ENCODE measurements at places on chromosomes 16 and 17. TPM values are rescaled to one million over a fixed set of nuclear protein-coding genes. Genes with fewer than 3 reads are reported as not detected.
A peak's percentile ranks its signal among the peaks of the same experiment; 100 is the strongest.

Gene SLC5A2
- not detected for polyA plus RNA-seq

Gene TBC1D3G
- polyA plus RNA-seq = not detected

Gene CLDN7
- not detected for polyA plus RNA-seq

Gene TBX2
- not detected for polyA plus RNA-seq

Gene KRTAP4-1
- not detected for polyA plus RNA-seq

Gene CA5A
- not detected for polyA plus RNA-seq

GRCh38 chr17:70104791-70105523, 29.9 kb downstream of the KCNJ16 start:
- no peak for DNase-seq

DNA sequence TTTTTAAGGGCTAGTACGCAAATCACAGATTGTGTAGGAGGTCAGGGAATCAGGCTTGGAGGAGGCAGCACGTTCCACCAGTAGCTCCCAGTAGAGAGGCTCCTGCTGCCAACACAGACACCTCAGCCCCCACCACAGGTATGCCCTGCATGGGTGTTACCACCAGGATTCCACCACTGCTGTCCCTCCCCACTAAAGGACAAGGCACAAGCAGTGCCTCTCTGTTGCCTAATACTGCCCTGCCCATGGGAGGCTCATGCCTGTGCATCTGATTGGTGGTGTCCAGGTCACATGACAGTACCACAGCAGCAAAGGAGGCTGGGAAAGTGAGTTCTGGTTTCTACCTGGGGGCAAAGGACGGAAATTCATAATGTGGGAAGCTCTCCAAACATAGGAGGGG, 33.6 kb upstream of the CACNG4 start:
- DNase-seq = no peak

- DNase-seq = peak; percentile 24
Observed at GRCh38 chr17:65049085-65049756, 7.3 kb downstream of the GNA13 start.

DNA sequence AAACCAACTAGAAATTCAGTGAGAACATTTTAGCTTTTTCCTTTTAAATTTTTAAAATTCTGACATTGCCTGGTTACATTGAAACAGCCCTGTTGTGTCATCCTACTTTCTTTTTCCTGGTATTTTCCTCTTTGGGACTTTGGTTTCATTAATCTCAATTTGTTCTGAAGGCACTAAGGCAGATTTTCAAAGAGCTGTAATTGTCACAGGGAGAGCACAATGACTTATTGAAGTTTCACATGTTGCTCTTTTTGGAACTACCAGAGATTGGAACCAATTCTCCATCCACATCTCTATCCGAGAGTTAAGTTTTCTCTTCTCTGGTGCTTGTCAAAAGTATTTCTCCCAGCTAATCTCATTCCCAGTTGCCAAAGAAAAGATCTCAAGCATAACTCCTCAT, 144.7 kb upstream of the TBX2 start:
- no peak for DNase-seq

- no peak for DNase-seq
Observed at GRCh38 chr16:21190599-21190998, 20.8 kb downstream of the ZP2 start.

DNA sequence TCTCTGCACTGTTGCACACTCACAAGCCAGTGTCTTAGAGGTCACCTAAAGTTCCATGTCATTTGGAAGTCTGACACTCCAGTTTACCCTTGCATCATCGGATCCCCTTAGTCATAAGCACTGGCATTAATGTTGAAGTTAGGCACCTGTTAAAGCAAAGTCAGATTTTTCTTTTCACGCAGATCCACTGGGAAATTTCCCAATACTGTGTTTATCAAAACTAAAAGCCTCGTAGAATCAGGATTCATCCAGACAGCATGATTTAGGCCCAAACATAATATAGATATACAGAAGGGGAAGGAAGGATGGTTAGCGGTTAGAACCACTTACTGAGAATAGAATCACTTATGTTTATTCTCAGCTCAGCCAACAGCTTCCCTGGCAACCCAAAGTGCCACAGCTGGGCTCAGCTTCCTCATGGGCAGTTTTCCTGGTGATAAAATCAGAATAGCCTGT, 30.1 kb upstream of the HAPSTR1 start:
- no peak for DNase-seq

DNA sequence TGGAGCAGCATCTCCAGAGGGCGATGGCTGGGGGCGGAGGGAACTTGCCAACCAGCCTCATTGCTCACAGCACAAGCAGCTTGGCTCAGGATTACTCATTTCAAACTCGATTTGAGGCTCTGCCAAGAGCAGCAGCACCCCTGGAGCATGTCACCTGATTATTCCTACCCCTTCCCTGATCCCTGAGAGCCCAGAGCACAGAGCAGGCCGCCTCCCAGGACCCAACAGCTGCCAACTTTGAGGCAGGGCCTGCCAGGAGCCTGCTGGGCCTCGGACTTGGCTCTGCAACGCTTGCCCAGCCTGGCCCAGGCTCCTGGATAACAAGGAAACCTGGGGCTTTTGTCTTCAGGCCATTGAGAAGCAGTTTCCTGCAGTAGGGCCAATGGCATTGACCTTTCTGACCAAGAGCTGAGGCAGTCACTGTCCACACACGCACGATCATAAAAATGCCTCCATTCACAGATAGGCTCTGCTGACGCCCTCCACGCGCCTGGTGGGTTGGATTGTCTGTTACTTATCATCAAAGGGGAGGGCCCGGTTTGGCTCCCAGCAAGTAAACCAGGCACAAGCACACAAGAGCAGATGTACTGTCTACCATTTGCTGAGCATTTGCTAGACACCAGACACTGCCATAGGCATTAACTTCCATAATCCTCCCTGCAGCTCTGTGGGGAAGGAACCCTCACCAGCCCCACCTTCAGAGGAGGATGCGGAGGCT, 406.6 kb upstream of the EEF2KMT start:
- DNase-seq = no peak

DNA sequence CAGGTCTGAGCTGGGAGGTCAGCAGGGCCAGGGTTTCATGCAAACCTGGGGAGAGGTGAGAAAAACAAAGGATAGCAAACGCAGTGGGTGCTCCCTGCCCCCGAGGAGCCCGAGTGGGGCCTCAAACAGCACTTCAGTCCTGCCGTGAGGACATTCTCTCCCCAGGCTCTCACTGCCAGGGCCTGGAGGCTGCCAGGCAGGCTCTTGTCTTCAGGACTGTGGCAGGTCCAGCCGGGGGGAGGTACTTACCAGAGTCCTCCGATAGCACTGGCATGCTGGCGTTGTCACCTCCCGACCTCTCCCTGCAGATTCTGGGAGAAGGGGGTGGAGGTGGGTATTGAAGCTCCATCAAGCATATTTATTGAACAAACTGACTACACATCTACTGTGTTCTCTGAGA, 1.3 kb downstream of the MPP3 start:
- DNase-seq = no peak

- no peak for DNase-seq
Observed at GRCh38 chr16:87487361-87487924, 5.4 kb downstream of the ZCCHC14 start.

GRCh38 chr17:61117983-61118382, 281.7 kb upstream of the TBX2 start:
- DNase-seq = no peak

DNA sequence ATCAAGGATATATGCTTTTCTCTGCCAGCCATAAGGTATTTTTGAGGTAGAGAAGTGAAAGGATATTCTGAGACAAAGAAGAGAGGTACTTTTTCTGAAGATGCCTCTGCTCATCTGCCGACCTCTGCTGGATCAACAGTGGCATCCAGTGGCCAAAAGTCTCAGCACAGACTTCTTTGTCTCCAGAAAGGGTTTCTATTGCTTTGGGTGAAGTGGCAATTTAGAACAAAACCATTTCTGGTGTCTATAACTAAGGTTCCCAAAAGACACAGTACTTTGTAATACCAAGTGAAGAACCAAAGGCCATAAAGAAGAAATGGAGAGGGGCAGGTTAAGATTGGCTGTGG, 155.2 kb upstream of the C17orf78 start:
- no peak for DNase-seq

- DNase-seq = no peak
Observed at GRCh38 chr16:85508993-85509392, 104.1 kb upstream of the GSE1 start.

- no peak for DNase-seq
Observed at GRCh38 chr16:83835586-83836566, 28.1 kb downstream of the HSBP1 start.

GRCh38 chr16:88456356-88457292, 3.5 kb downstream of the ZFPM1 start:
- DNase-seq = no peak

- no peak for DNase-seq
Observed at GRCh38 chr16:73997971-73998370, 298.6 kb upstream of the PSMD7 start.

DNA sequence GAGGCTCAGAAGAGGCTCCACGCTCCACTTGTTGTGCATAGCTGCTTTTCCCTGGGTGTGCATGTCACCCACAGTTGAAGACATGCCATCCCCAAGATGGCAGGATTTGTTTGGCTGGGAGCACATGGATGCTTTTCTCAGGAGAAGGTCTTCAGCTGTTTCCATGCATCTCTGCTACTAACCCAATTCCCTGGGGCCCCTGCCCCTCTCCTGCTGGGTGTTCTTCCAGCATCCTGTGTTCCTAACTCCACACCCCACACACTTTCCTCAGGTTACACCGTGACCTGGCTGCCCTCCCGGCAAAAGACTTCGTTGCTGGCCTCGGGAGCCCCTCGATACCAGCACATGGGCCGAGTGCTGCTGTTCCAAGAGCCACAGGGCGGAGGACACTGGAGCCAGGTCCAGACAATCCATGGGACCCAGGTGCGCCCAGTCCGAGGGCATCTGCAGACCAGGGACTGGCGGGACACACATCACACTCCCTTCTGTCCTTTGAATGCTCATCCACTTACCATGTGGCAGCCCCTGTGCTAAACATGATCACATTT, 21.5 kb downstream of the ITGAL start:
- no peak for DNase-seq

DNA sequence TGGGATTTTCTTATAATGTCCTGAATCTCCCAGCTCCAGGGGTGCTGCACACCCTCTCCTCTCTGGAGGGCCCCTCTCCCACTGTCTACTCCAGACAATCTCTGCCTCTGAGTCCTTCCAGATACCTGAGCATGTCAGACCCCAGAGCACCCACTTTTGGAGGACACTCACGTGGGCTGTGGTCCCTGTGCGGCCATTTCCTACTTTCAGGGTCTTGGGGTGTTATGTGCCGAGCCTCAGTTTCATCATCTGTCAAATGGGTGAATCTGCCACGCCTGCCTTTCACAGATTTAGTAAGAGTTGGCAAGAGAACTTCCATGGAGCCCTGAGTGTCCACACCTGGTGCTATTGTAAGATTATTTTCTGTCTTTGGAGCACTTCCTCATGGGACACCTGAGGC, 3.7 kb upstream of the FOXL1 start:
- no peak for DNase-seq

GRCh38 chr16:52316241-52316640, 230.7 kb downstream of the TOX3 start:
- no peak for DNase-seq

- no peak for DNase-seq
Observed at GRCh38 chr17:57235124-57235523, 21.2 kb upstream of the MSI2 start.

DNA sequence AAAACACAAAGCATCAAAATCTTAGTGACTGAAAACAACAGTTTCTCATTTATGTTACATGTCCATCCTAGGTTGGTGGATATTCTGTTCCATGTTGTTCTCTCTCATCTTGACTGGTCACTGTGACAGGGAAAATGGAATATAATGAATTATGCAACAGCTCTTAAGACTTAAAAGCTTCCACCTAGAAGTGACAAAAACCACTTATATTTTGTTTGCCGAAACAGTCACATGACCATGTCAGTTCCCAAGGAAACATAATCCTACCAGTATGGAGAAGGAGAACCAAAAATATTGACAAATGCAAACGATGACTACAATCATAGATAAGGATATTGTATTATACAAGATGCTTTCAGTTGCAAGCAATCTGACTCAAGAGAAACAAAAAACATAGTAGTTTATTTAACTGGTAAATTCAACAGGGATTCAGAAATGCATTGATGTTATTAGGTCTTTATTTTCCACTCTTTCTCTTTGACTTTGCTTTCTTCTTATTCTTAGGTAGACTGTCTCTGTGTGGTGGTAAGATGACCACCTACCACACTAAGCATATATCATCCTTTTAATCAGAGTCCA, 103.8 kb downstream of the SSH2 start:
- DNase-seq = no peak

DNA sequence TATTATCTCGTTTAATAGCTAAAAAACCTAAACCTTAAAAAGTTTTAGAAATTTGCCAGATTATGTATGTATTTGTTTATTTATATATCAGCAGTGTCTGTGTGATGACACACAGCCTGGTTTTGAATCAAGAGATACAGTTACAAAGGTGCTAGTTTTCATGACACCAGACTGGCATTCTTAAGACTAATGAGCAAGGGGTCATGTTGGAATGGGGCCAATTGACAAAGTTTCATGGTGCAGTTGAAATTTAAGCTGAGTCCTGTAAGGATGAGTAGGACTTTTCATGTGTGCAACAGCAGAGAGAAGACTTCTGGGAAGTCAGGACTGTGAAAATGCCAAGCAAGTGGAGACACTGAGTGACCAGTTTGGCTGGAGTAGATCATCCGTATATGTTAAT, 3.2 kb upstream of the KRT10 start:
- DNase-seq = no peak

GRCh38 chr17:12727076-12727760, 61.5 kb downstream of the MYOCD start:
- no peak for DNase-seq

DNA sequence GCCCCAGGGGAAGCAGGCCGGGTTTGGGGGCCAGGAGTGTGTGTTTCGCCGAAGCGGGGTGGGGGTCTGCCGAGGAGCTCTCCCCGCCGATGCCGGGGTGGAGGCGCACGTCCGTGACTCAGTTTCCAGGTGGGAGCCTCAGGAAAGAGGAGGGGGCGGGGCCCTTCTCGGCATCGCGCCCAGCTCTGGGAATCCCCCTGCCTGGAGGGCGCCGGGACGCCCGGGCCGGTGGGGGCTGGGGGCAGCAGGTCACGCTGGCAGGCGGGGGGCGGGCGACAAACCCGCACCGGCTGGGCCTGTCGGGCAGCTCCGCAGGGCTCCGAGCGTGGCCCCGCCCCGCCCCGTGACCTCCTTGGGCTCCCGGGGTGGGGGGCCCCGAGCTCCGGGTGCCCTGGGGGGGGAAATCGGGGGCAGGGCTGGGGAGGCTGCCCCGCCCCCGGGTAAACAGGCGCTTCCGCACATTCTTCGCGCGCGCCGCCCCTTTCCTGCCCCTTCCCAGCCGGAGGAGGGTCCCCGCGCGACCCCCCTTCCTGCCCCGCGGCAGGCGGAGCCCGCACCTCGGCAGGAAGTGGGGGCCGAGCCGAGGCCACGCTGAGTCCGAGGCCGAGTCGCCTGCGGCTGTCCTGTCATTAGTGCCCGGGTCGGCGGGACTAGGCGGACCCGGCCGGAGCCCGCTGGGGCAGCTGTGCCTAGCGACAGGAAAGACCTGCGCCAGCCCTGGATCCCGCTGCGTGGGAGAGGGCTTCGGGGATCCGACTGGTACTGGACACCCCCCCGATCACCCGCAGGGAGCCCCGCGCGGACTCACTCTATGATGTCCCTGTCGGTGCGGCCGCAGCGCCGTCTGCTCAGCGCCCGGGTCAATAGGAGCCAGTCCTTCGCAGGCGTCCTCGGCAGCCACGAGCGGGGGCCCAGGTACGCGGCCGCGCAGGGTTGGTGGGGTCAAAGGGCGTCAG, 9.3 kb downstream of the RIPOR1 start:
- DNase-seq = peak; percentile 75
